ENCODE measurements at places on chromosomes 6 and 20.

GRCh38 chr6:95203153-95203754 is 374.1 kb upstream of the MANEA start:
- DNase-seq, result peak; percentile 3

GRCh38 chr6:4732691-4733315 is 43.4 kb upstream of the CDYL start:
- peak; percentile 72 for DNase-seq

DNA sequence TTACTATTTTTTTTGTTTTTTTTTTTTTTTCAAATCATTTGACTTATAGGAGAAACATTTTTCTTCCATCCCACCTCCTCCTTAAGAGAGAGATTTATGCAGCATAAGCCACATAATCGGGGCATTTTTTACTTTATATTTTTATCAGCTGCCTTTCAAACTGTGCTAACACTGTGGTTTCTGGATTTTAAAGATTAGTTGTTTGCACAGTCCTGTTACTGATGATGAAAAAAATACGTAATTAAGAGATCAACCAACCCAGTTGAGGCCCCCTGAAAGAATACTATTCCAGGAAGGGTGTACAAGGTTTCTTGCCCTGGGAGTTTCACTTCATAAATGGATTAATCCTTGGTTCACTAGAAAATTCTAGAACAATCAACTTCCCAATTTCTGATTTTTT is 68.3 kb downstream of the MMS22L start:
- DNase-seq, result no peak

- DNase-seq, result no peak
Measured at GRCh38 chr6:32973144-32974015, 5.0 kb downstream of the BRD2 start.

DNA sequence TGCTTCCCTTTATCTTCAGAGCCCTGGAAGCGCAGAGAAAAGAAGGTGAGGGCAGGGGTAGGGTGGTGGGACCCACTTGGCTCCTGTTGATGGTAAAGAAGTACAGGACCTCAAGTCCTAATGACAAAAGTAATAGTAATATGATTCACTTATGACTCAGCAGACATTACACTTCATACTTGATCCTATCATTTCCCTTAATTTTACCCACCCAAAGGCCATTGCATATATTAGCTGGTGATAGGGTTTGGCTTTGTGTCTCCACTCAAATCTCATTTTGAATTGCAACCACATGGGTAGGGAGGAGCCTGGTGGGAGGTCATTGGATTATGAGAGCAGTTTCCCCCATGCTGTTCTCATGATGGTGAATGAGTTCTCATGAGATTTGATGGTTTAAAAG is 880.7 kb downstream of the KIF16B start:
- no peak for DNase-seq

DNA sequence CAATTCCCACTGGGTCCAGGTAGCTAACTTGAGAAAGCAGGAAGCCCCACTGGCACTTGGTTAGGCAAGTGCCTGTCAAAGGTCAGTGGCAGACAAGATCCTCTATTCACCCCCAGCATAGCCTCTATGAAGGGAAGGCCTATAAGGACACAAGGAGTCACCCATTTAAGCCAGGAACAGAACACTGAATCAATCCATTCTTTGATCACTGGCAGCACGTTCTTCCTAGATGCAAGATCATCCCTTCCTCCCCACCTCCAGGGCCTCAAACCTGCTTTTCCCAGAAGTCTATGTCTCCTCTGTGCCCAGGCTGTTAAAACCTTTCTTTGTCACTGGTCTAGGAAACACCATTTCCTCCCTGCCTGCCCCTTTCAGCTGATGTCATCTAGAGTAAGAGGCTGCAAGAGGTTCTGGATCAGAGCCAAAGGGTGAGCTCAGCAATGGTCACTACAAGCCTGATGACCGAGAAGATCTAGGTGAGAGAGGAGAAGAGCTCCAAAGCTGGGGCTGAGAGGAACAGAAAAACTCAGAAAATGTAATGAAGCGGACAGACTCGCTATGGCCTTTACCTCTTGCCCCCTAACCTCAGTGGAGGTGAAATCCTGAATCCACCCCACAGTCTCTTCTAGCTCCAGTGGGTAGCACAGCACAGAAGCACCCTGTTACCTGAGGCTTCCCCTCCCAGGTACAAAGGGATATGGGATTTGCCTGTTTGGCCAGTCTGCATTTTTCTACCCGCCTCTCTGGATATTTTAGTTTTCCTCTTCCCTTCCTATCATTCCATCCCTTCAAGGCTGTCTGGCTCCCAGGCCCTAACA is 1.8 kb downstream of the GTPBP2 start:
- peak; percentile 94 for DNase-seq

- no peak for DNase-seq
Measured at GRCh38 chr6:73299151-73299971, 36.4 kb upstream of the KHDC1 start.

- no peak for DNase-seq
Measured at GRCh38 chr20:61659246-61659993, 406.3 kb downstream of the TAF4 start.

DNA sequence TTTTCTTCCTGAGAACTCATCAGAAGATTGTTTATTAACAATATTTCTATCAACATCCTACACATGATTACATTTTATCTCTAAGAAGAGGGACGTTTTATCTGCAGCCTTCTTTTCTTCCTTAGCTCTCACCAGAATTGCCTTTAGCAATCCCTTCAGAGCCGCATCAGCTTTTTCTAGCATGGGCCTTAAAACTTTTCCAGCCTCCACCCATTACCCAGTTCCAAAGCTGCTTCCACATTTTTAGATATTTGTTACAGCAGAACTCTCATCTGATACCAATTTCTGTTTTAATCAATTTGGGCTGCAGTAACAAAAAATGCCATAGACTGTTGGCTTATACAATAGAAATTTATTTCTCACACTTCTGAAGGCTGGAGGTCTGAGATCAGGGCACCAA is 281.5 kb downstream of the THBS2 start:
- no peak for DNase-seq

DNA sequence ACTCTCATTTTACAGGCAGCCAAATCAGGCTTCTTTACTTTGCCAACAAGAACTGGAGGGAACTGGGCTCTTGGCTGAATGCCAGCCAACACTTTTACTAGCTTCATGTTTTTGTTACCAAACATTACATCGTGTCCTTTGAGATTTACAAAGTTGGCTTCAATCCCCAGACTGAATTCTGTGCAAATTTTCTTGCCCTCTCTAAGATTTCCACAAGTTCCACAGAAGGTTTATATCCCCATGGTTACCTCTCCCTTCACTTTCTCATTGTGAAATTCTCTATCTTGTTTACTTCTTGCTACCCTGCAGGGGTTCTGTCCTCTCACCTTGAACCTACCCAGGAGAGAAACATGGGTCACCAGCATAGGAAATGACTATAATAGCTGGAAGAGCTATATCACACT is 37.6 kb upstream of the PLCB1 start:
- DNase-seq, result peak; percentile 75

- no peak for DNase-seq
Measured at GRCh38 chr6:34424200-34425131, 1.4 kb downstream of the RPS10 start.

GRCh38 chr20:58213121-58213520 is 15.3 kb downstream of the ANKRD60 start:
- no peak for DNase-seq

- peak; percentile 63 for DNase-seq
Measured at GRCh38 chr6:149723771-149724417, 6.0 kb upstream of the LATS1 start.

- DNase-seq, result no peak
Measured at GRCh38 chr6:44333273-44333919, 9.1 kb upstream of the SPATS1 start.

- no peak for DNase-seq
Measured at GRCh38 chr6:53398247-53399026, 49.7 kb upstream of the ELOVL5 start.

DNA sequence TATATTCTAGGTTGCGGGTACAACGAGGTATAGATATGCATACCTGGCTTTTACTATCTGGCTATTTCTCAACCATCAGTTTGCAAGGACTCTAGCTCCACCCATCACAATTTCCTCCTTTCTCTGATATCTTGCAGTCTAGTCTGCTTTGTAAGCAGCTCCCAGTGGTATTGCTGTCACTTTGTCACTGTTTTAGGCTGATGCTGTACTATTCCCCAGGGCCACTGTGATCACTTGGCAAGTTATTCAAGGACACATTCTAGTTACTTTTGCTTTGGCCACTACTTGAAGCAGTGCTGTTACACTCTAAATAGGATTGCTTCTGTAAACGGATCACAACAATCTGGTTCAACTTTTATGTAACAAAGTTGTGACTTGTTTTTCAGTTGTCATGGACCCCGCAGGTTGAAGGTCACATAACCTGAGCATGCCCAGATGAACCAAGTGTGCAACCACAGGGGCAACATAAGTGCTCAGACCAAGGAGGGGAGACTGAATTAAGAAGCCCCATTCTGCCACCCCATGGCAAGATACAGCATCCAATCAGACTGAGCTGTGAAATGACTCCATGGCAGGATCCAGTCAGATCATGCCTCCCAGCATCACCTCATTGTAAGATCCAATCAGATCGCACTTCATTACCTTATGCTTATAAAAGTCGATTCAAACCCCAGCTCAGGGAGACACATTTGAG is 588.4 kb upstream of the CITED2 start:
- DNase-seq, result no peak

- no peak for DNase-seq
Measured at GRCh38 chr6:112535816-112536215, 188.7 kb downstream of the RFPL4B start.

- DNase-seq, result no peak
Measured at GRCh38 chr6:158290659-158291058, 21.6 kb upstream of the TULP4 start.

- DNase-seq, result no peak
Measured at GRCh38 chr6:90162648-90163387, 133.8 kb downstream of the BACH2 start.

GRCh38 chr20:38932457-38933120 is 6.4 kb downstream of the FAM83D start:
- DNase-seq, result peak; percentile 47

GRCh38 chr20:43386878-43387277 is 70.8 kb upstream of the SRSF6 start:
- DNase-seq, result no peak

GRCh38 chr6:41573985-41574384 is 27.8 kb downstream of the FOXP4 start:
- no peak for DNase-seq

GRCh38 chr6:91013511-91013910 is 426.6 kb upstream of the MAP3K7 start:
- DNase-seq, result no peak

DNA sequence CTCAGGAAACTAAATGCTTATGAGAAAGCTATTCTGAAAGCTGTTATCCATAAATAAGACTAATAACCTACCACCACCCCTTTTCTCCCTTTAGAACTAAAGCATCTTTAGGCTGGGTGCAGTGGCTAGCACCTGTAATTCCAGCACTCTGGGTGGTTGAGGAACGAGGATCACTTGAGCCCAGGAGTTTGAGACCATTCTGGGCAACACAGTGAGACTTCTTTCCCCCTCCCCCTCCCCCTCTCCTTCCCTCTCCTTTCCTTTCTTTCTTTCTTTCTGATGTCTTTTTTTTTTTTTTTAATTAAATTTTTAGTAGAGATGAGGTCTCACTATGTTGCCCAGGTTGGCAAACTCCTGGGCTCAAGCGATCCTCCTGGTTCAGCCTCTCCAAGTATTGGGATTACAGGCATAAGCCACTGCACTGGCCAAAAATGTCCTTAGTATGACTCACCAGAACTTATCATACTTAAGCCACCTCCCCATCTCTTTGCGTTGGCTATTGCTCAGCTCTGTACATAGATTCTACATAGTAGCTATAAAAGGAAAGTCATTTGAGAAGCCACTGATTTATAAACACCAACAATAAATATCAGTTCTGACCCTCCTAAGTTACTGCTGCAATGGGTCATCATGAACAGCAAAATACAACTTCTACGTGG is 54.8 kb upstream of the SPDEF start:
- peak; percentile 50 for DNase-seq

GRCh38 chr6:2962004-2962403 is 9.4 kb downstream of the SERPINB6 start:
- DNase-seq, result no peak

DNA sequence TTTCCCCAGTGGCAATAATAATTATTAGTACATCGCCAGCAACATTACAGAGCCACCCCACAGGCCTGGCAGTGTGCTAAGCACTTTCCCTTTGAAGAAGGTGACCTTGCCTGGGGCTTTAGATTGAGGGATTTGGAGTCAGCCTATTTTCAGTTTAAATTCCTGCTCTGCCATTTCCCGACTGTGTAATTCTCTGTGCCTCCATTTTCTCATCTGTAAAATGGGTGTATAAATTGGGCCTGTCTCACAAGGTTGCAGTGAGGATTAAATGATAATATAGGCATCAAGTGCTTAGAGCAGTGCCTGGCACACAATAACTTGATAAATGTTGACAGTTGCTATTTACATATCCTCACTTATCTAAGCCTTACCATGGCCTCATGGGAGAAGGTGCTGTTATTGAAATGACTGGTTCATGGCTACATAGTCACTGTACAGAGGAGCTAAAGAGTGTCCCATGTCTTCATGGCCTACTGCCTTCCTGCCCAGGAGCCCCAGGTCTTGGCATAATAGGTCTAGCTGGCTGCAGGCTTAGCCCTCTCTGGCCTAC is 5.1 kb upstream of the SCRT2 start:
- no peak for DNase-seq

Data from stromal cell of bone marrow (primary cell).